ENCODE measurements at places on chromosomes 2 and 18.

GRCh38 chr2:180191432-180192124 is 184.5 kb upstream of the CWC22 start:
- no peak for DNase-seq

DNA sequence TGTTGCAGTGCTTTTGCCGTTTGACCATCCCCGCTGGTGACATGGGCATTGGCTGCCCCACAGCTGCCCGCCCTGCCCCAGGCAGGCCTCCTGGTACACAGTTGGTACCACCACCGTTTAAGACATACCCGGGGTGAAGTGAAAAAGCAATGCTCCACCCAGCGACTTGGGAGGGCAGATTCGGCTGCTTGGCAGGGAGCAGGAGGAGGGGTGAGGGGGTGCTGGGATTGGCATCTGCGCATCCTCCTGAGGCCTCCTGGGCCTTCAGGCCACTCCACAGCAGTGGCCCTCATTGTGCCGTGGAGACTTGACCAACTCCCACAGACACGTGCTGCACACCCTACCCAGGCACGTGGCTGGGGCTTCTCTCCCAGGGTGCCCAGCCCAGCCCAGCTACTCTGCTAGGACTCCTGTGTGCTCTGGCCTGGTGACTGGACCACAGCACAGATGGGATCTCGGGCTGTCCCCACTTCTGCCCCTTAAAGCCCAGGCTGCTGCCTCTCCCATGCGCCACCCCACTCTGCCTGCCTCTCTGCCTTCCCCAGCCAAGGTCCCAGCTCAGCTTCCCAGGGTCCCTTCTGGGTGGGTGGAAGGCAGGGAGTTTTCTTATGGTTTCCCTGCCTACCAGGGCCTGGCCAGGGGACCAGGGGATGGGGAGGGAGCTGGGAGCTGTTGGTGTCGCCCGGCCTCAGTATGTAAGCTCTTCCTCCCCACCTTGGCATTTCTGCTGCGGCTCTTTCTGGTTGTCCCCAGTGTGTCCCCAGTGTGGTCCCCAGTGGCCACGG is 157.0 kb upstream of the HS6ST1 start:
- DNase-seq, result no peak

- no peak for DNase-seq
These were observed 52.6 kb downstream of the ARL4C start for GRCh38 chr2:234444242-234444730.

- no peak for DNase-seq
These were observed 328.9 kb downstream of the CLIP4 start for GRCh38 chr2:29444150-29444549.

DNA sequence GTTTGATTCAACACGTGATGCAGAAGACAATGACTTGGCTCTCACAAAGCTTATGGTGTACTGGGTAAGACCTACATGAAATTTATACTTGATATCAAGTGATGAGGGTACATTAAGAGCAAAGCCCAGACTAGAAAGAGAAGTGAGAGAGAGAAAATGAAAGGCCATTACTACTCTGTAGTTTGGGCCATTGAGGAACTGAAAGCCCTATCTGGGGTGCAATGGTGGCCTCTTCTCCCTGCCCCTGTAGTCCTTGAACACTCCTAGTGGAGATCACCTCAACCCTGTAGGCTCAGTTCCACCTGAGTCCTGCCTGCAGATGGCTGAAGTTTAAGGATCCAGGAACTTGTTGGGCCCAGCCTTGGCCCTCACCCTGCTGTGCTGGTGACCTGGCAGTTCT is 569.8 kb upstream of the MEX3C start:
- DNase-seq, result no peak

- no peak for DNase-seq
These were observed 16.6 kb upstream of the PSME4 start for GRCh38 chr2:53987336-53987921.

GRCh38 chr2:129726216-129726615 is 253.2 kb upstream of the RAB6C start:
- DNase-seq, result no peak

DNA sequence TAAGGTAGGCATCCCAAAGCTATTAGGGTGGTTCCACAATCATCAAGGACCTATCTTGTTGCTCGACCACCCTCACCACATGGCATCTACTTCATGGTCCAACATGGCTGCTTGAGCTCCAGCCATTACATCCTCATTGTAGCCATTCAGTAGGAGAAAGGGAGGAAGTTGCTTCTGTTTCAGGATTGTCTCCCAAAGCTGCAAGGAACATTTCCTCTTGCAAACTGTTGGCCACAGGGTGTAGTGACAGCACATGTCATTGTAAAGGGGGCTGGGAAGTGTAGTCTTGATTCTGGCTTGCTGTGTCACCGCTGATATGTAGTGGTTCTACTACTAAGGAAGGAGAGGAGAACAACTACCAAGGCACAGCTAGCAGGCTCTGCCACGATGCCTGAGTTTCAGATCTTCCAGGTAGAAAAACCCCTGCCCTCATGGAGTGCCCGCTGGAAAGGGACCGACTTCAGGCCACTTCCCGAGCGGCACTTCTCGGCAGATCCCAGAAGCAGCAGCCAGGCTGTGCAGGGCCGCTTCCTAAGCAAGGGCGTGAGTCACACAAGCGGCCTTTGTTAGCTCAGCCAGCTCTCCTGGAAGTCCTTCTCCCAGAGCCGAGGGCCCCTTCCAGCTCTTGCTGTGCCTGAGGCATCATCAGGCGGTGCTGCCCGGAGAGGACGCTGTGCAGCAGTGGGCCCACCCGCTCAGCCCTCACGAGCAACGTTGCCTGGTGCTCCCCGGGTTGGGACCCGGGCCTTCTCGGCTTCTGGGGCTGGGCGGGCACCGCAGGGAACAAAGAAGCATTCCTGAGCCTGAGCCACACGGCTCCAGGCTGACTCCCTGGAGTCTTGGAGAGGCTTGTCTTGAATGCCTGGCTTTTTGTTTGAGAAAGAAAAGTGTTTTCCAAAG is 58.2 kb downstream of the HS6ST1 start:
- DNase-seq, result no peak

DNA sequence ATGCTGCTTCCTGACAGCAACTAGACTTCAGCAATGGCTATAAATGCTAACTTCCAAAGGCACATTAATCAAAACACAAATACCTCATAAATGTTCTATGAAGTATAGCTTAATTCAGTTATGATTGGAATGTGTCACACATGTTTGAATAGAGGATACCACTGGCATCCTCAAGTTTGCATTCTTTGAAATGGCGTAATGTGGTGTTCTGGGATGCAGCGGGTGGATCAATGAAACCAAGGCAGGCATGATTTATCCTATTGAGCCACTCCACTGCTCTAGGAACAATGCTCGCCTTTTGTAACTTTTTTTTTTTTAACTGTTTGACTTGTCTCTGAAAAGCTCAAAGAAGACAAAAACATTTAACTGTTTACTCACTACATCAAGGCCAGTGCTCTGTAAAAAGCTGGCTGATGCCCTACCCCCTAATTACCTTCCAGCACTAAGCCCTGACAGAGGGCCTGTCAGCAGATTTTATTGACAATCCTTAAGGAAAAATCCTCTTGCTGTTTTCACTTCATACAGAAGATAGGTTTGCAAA is 278.8 kb upstream of the SESTD1 start:
- no peak for DNase-seq

- no peak for DNase-seq
These were observed 23.4 kb downstream of the CROCC2 start for GRCh38 chr2:240929364-240930095.

- DNase-seq, result no peak
These were observed 226.7 kb downstream of the GULP1 start for GRCh38 chr2:188518381-188518780.

DNA sequence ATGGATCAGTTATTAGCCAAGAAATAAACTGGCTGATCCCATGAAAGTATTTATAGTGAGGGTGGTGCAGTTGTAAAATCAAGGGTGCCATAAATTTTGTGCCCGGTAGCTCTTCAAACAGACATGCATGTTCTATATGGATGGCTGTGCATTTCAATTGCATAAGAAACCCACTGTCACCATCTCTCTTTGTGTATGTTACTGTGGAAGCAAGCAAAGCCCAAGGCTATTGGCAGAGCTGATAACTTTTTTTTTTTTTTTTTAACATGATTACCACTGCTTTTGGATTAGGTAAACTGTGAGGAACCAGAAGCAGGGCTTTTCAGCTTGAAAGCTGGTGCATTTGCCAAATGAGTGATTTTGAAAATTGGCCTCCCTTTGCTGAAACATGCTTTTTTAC is 332.6 kb downstream of the SOX11 start:
- DNase-seq, result no peak

DNA sequence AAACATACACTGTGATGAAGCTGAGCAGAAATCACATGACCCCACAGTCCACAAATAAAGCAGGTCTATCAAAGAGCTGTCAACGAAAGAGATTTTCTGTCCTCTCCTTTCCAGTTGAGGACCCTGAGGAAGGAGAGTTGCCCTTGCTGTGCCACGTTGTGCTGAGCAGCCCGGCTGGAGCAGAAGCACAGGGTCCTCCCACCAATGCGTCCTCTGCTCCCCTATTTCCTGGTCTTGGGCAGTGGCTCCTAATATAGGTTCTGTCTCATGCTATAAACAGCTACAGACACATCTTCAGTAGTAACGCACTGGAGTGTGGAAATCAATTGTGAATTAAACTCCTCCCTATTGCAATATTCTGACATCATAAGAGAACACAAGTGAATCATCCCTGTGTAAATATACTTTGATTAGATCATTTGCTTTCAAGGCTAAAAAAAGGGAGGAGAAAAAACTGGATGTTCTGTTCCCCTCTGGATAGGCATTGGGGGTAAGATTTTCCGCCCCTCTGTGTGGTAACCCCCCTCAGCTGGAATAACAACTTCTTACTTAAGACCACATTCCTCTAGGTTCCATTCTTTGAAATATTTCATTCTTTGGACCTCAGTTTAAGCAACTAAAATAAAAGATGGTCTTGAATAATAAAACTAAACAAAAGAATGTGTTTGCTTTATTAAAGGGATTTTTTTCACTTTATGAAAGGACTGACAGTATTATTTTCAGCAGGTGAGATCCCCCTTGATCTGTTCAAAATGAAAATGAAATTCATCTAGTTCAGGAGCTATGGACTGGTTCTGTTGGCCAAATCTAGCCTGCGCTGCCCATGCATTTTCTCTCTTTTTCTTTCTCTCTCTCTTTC is 8.3 kb upstream of the RHOB start:
- no peak for DNase-seq

DNA sequence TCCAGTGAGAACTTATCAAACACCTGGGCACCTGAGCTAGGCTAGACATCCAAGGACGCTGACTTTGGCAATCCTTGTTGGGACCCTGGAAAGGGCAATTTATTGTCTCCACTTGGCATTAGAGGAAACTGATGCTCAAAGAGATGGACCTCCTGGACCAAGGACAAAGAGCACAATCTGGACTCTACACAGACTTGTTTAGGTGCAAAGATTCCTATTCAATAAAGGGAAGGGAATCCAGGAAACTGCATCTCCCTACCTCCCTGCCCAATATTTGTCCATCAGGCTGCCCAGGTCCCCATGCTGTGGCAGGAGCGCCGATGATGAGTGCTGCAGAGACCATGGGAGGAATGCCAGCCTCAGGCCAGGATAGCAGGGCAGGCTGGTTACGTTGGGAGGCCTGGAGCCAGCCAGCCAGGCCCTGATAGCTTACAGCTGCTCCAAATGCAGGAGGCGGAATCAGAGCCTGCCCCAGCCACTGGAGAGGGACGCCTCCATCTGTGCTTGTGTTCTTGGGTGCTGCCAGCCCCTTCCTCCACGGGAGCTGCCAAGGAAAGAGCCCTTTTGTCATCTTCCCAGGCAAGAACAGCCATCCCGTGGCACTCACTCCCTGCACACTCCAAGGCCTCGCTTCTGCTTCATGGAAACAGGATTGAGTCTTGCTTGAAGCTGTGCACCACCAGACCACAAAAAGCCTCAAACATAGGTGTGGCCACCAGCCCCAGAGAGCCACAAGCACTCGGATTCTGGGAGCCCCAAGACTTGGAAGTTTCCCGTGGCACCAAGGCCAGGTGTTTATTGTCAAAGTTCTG is 60.0 kb downstream of the HS1BP3 start:
- no peak for DNase-seq

DNA sequence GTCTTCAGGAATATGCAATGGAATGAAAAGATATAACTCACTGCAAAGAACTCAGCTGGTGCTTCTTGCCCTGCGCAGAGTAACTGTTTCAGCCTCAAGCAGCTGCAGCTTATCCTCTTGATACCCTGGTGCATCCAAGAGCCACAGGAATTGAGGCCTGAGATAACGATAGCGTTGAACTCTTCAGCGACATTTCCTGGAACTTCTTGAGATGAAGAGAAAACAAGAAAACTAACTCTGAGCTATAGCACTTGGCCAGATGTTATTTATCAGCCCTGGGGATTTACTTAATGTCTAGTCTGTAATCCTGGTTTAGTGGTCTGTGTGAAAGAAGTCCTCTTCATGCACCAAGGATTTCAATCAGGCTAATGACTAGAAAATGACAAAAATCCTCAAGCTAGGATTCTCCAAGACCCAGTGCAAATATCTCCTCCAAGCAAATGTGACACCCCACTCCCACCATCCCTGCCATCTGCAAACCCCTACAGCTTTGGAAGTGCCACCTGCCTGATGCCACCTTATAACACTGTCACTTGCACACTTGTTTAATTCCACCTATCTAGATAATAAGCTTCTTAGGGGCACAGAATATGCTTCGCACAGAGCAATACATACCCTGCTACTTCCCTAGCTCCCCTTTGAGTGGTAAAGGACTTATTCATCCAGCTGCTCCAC is 40.6 kb downstream of the EHD3 start:
- no peak for DNase-seq

- DNase-seq, result no peak
These were observed 1.5 kb downstream of the AQP4 start for GRCh38 chr18:26863921-26864497.

DNA sequence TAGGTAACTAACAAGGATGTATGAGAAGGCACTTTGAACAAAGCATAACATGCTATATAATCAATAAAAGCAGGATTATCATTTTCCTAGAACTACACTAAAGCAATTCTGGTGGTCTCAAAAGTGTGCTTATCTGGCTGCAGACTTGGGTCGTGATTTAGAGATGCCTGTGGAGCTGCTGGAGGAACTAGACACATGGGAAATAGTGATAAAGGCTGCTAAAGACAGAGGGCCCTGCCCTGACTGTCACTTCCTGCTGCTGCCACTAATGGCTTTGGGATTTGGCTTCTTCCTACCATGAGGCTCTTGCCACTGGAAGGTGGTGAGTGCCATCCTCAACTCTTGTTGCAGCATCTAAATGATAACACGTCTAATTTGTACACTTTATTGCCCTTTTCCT is 22.5 kb downstream of the TMEM178A start:
- DNase-seq, result no peak

DNA sequence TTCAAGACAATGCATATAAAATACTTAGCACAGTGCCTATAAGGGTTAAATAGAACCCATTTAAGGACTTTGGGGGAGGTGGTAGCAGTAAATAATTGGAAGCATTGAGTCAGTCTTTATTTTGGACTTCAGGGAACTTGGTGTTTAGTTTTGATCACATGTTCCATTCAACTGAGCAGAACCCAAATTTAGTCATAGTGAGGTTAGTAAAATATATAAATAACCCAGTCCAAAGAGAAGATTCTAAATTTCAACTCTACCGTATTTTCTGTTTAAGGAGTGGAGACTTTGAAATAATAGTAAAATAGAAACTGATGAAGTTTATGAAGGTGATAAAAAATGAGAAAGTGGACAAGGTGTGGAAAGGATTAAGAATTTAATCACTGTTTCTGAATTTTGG is 19.7 kb downstream of the TWSG1 start:
- no peak for DNase-seq

Data from bone marrow (tissue), 2 donors.